ENCODE measurements at places on chromosomes 4 and X.

DNA sequence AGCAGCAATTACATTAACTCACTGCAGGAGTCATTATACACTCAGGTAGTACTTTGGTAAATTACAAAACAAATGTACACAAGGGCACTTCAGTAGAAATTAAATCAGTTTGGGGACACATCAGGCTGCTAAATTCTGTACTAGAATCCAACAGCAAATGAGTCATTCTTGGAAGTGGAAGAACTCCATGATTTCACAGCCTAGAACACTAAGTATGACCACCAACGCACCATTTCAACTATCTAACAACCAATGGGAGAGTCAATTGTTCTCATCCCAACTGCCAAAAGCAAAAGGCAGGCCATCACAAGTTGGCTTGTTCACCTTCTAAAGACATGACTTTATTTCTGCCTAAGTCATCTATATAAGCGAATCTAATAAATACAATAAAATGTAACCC lies 26.6 kb downstream of the PPM1K start:
- DNase-seq: no peak

GRCh38 chr4:165965503-165965902 lies 92.5 kb downstream of the TLL1 start:
- DNase-seq: no peak

DNA sequence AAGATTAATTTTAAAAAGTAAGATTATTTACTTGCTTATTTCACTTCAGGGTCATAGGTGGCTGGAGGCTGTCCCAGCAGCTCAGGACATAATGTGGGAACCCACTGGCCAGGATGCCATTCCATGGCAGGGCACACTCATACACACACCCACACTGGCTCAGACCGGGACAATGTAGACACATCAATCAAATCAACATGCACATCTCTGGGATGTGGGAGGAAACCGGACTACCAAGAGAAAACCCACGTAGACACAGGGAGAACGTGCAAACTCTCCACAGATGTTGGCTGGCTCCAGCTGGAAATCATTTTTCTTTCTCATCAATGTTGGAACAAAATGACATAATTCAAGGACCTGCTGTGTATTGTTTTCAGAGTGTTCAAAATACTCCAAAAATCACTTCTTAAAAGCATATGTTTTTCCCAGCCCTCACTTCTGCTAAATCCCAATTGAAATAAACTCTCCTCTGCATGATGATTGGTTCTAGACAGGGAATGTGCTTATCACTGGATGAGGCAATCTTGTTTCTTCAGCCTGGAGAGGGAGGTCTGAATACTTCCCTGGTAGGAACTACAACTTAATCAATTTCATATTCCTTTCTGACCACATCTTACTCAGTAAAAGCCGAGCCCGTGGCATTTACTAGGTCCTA lies 18.6 kb upstream of the CPE start:
- no peak for DNase-seq

GRCh38 chr4:25065431-25065858 lies 34.7 kb upstream of the LGI2 start:
- no peak for DNase-seq

- DNase-seq: no peak
Observed at GRCh38 chr4:978957-979701, 5.8 kb upstream of the DGKQ start.

GRCh38 chrX:33285550-33285949 lies 74.2 kb upstream of the DMD start:
- no peak for DNase-seq

DNA sequence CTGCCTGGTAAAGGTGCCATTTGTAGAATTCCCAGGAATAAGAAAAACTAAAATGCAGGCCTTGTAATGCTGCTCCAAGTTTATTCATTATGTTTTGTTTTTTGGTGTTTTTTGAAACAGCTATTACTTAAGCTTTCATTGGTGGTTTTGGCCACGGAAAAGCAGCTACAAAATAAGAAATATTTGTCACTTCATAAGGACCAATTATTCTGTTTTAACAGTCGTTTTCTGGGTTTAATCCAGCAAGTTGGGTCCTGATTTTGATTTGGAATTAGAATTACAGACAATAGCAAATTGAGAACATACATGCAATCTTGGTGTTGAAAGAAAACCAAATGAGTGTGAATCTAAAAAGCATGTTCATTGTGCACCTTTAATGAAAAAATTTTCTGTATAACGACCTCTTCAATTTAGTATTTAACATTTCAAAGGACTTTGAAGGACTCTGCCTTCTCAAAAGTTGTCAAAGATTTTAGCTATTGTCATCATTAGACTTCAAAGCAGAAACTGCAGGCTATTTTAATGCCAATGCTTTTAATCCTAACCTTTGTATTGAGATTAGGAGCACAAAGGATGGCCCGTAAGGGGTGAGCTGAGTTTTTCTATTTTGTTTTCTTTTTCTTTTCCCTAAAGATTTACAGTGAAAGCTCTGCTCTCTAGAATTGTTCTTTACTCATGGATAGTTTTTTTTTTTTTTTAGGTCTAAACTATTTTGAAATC lies 26.7 kb upstream of the STOX2 start:
- no peak for DNase-seq

GRCh38 chrX:127726227-127726626 lies 326.0 kb downstream of the ACTRT1 start:
- DNase-seq: no peak

- peak; percentile 63 for DNase-seq
Observed at GRCh38 chr4:54539500-54540029, 118.2 kb upstream of the KIT start.

- no peak for DNase-seq
Observed at GRCh38 chr4:142318280-142318679, 527.8 kb downstream of the INPP4B start.

DNA sequence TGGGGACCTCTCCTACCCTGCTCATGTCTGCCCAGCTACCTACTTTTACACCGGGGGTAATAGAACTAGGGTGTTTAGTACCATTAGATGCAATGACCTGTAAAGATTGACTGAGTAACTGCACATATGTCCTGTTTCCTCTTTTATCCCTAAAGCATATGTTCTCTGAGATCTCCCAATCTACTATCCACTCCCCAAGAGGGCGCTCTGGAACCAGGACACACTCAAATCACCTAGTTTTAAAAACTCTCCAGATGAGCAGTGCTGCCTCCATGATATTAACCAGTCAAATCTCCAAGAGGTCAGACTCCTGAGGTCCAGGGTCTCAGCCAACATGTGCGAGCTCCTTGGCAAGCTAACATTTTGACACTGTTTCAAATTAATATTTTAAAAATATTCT lies 87.0 kb upstream of the TSPAN5 start:
- no peak for DNase-seq

DNA sequence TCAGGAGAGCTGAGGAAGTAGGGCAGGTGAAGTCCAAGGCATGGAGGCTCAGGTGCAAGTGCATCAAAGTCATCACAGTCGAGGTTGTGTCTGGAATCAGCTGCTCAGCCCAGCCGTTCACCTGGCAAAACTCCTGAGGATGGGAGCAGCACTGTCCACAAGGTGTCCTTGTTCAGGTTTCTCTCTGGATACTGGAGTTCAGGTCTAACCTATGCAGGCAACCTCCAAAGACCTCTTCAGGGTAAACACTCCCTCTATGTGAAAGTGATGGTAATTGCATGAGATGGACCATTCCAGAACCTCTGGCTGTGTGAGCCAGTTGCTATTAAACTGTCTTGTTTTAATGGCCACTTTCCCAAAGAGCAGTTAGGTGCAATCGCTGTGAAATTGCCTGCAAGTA lies 120.2 kb upstream of the PSAPL1 start:
- no peak for DNase-seq

GRCh38 chrX:12162420-12162819 lies 24.1 kb downstream of the FRMPD4 start:
- no peak for DNase-seq

DNA sequence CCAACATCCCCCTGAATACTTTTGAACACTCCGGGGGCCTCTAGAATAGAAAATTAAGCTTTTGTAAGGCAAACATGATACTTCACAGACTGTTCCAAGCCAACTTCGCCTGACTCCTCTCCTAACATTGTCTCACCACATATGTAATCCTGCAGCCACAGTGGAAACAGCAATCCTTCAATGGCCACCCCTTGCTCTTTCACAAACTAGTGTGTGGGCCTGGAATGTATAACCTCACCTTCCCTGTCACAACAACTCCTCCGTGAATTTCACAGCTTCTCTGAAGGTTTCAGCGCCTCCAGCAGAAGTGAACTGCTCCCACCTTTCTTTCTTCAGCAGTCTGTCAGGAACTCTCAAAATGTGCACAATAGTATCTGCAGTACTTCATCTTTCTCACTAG lies 185.1 kb downstream of the ADGRL3 start:
- DNase-seq: no peak

DNA sequence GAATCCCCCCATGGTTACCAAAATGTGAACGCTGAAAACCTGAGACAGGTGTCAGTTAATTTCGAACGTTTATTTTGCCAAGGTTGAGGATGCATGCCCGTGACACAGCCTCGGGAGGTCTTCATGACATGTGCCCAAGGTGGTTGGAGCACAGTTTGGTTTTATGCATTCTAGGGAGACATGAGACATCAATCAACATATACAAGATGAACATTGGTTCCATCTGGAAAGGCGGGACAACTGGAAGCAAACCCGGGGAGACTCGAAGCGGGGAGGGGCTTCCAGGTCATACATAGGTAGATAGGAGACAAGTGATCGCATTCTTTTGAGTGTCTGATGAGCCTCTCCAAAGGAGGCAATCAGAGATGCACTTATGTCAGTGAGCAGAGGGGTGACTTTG lies 11.0 kb upstream of the SH3BP2 start:
- no peak for DNase-seq

- DNase-seq: no peak
Observed at GRCh38 chr4:112312610-112313239, 15.6 kb downstream of the ALPK1 start.

GRCh38 chr4:41332510-41333054 lies 75.9 kb downstream of the UCHL1 start:
- no peak for DNase-seq

DNA sequence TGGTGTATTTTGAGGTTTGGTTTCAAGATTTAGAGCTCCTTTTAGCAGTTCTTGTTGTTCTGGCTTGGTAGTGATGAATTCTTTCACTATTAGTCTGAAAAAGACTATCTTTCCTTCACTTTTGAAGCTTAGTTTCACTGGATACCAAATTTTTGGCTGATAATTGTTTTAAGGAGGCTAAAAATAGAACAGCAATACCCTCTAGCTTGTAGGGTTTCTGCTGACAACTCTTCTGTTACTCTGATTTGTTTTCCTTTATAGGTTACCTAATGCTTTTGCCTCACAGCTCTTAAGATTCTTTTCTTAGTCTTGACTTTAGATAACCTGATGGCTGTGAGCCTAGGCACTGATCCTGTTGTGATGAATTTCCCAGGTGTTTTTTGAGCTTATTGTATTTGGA lies 33.6 kb upstream of the HEPH start:
- DNase-seq: no peak
